NCI-H1694 treated with DMSO at 0.1 percent for 48 hours (cell line): ENCODE measurements at places on chromosomes 12 and 14.

DNA sequence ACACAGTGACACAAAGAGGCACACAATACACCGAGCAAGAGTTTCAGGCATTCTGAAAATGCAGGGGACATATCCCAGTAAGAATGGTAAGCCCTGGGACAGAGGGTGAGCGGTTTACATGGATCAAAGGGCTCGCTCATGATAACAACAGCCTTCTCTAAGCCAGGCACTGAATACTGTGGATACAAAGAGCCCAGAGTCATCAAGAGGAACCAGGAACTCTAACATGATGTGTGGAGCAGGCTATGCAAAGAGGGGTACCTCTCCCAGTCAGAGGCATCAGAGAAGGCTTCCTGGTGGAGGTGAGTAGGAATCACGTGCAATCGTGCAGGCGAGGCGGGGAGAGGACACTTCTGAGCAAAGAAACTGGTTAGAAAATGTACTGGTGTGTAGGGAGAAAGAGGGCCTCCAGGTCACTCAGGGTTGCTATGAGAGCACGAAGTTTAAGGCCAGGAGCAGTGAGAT, 76.9 kb upstream of the EEA1 start:
- DNase-seq = no peak

- no peak for DNase-seq
Measured at GRCh38 chr14:105283899-105284298, 16.9 kb downstream of the BRF1 start.

GRCh38 chr14:65239938-65240296, 137.6 kb upstream of the MAX start:
- DNase-seq = no peak

DNA sequence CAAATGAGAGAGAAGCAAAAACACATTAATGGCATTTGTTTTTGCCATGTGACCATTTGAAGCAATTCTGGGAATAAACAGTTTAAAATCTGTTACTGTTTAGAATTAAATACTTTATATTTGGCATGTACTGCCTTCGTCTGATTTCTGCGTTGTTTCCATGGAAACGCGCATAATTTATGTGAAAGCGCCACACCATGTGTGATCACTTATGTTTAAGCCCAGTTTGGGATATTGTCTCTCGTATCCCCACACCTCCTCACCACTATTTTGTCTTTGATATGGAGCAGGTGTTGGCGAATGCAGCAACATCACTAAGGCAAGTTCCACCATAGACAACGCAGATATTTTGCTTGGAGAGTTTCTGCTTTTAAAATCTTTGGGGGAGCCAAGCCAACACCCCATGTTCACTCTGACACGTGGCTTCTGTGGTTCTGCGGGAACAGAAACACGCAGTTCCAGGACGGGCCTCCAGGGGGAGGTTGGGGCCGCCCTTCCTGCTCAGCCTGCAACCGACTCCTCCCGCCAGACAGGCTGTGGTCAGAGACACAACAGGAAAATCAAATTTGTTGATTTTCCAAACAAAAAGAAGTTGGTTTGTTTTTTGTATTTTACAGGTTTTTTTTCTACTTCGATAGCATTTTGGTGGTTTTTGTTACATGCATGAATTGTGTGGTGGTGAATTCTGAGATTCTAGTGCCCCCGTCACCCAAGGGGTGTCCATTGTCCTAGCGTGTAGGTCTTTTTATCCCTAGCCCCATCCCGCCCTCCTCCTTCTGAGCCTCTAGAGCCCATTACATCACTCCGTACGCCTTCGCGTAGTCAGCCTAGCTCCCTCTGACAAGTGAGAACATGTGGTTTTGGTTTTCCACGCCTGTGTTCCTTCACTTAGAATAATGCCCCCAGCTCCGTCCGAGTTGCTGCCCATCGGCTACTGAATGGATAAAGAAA, 101.9 kb upstream of the SFSWAP start:
- peak; percentile 31 for DNase-seq

- DNase-seq = no peak
Measured at GRCh38 chr14:75432411-75432810, 4.6 kb downstream of the JDP2 start.

DNA sequence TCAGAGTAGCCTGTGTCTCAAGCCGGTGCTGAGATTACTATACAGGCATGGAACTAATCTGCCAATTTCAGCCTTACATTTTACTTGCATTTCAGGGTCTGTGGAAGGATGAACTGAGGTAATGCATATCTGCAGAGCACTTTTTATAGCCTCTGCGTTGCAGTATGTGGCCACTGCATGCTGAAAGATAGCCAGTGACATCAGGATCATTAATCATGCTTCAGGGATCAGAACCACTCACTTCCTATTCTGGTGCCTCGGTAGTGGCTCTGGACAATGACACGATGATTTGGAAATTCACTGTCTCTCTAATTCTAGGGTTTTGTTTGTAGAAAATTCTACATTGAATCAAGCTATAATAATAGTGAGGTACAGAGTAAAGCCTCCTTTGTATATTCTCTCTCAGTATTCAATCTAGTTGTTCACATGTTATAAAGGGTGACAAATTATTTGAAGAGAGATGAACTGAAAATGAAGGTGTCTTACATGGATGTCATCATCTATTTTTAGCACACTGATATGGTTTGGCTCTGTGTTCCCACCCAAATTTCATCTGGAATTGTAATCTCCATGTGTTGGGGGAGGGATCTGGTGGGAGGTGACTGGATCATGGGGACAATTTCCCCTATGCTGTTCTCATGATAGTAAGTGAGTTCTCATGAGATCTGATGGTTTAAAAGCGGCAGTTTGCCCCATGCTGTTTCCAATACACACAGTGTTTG, 554.3 kb upstream of the MIS18BP1 start:
- DNase-seq = no peak

DNA sequence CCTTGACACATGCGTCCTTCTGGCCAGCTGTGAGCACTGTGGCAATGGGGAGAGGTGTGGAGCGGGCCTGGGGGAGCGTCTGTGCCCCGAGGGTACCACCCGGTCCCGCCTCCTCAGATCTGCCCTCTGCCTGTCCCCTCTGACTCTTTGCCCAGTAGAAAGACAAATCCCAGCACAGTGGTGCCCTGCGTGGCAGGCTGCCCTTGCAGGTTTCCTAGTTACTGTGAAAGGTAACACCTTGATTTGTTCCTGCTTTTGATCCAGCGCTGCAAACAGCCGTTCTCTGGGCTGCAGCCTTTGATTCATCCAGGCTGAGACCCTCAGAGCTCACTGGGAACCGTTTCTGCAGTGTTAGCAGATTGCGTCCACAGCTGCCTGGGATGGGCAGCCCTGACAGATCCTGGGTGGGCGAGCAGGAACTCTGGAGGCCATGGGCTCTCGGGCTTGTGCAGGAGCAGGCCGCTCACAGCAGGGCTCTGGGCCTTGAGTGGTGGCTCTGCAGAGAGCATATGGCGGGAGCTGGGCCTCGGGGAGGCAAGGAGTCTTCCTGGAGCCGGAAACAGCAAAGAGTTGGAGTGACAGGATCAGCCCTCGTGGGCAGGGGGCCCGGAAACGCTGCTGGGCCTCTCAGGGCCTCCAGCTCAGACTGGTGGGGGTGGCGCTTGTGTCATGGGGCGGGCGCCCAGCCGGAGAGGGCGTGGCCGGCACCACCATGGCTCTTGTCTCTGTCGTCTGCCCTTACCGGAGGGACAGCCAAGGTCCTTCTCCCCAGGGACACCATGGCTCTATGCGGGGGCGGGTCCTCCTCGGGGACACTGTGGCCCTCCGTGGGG, 16.6 kb downstream of the FBRSL1 start:
- no peak for DNase-seq

- peak; percentile 73 for DNase-seq
Measured at GRCh38 chr12:25436206-25437030, 116.7 kb downstream of the LMNTD1 start.
